AG04449 (cell line): ENCODE measurements at places on chromosomes 12 and 14.

GRCh38 chr12:104618691-104619090 is 161.9 kb downstream of the CHST11 start:
- DNase-seq, result no peak

GRCh38 chr14:73680821-73681220 is 33.4 kb downstream of the PNMA1 start:
- no peak for DNase-seq

GRCh38 chr12:63795032-63795687 is 15.5 kb downstream of the RXYLT1 start:
- no peak for DNase-seq

- no peak for DNase-seq
Measured at GRCh38 chr14:47660158-47660557, 15.2 kb downstream of the MDGA2 start.

DNA sequence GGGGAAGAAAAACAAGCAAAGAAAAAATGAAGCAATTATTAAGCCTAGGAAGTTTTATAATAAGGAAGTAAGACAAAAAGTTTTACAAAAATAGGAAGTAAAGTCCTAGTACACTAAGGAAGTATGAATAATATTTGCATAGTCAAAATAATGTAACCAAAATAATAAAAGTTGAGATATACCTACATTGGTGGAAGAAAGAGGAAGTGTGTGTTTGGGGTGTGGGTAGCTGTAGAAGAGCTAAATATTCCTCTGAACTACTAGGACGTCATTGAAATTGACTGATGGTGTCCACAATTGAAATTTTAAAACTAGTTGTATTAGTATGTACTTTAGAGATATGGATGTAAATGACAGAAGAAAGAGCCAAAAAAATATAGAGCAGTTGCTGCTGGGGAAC is 228.4 kb upstream of the OTX2 start:
- no peak for DNase-seq

DNA sequence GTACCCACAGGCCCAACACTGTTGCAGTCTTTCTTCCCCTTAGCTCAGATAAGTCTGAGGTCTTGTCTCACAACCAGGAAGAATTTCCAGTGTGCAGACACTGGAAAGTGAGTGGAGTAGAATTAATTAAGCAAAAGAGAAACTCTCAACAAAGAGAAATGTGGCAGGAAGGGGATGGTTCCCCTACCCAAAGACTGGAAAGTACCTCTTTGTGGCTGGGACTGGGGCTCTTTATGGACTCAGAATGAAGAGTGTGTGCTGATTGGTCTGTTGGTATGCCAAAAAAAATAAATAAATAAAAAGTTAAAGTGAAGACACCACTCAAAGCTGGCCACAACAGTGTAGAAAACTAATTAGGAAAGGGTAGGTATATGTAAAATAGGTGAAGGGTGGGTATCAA is 26.4 kb downstream of the GLIPR1L1 start:
- DNase-seq, result no peak

GRCh38 chr14:47389535-47389934 is 285.9 kb downstream of the MDGA2 start:
- DNase-seq, result no peak

GRCh38 chr14:77812028-77812427 is 12.1 kb downstream of the ADCK1 start:
- DNase-seq, result no peak
